Mucosa of descending colon (tissue), 3 donors: ENCODE measurements at places on chromosomes 12 and 14.

GRCh38 chr14:44663136-44663535 is 156.1 kb upstream of the FSCB start:
- DNase-seq, result no peak

- no peak for DNase-seq
These were observed 290.3 kb downstream of the PAWR start for GRCh38 chr12:79400481-79400880.

- DNase-seq, result no peak
These were observed 134.9 kb downstream of the FSCB start for GRCh38 chr14:44372231-44372630.

DNA sequence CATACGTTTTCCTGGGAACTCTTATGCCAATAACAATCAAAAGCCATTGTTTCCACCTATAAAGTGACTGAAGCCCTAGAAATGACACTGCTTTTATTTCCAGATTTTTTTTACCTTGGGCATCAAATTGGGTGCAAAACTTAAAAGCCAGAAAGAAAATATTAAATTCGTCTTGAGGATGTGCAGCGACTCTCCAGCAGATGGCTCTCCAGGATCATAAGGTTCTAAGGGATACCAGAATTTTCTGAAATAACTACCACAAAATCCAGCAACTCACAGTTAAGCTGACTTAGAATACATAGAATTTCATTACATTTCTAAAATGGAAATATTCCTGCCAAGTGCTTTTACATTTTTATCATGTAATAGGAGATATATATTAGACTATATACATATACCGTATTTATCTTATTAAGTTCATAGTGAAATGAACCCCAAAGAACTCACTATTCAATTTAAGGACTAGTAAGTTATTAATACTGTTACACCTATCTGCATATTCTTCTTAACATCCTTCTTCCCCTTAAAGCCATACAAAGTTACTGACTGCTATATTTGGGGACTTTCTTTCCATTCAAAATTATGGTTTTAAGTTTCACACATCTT is 44.0 kb downstream of the ARMH4 start:
- no peak for DNase-seq

DNA sequence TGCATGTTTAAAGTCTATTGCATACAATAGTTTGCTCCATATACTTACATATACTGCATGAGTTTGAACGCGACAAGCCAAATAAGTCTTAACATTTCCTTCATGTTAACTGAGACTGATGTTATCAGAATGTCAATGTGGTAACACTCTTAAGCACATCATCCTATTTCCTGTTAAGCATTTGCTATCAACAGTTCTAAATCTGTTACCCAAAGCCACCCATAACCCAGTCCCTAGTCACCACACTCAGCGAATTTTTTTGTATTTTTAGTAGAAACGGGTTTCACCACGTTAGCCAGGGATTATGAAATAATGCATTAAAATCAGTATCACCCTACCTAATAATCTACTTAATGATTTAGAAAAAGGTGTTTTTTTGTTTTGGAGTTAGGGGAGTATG is 39.4 kb downstream of the HNRNPC start:
- no peak for DNase-seq
